ENCODE measurements at places on chromosomes 2 and 18.
A peak's percentile ranks its signal among the peaks of the same experiment; 100 is the strongest.

DNA sequence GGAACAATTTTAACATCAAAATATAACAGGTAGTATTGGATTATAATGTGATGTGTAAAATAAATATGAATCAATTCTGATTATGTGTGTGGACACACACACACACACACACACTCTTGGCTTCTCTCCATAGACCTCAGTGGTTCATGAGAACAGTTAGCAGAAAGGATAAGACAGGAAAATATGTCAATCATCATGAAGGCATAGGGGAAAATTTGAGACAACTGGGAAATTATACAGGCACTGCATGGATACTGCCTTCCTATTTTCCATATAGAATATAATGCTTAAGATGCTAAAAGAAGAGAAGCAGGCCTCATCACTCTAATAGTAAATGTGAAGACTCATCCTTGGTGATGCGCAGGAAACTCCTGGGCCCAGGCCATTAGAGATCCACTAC, 884.5 kb downstream of the SUCLG1 start:
- no peak for DNase-seq

GRCh38 chr2:8628866-8629209, 53.0 kb upstream of the ID2 start:
- DNase-seq, result no peak

DNA sequence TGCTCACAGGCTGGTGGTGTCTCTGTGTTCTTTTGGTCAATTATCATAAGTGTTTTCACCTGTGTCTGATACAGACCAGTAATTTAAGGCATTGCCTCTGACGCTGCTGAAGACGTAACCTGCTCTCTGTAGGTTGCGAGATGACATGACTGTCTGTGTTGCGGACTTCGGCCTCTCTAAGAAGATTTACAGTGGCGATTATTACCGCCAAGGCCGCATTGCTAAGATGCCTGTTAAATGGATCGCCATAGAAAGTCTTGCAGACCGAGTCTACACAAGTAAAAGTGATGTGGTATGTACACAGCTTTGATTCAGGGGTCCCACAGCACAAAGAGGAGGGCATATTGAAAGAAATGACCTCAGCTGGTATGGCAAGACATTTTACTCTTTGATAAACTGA, 33.8 kb upstream of the TMEM87B start:
- no peak for DNase-seq

DNA sequence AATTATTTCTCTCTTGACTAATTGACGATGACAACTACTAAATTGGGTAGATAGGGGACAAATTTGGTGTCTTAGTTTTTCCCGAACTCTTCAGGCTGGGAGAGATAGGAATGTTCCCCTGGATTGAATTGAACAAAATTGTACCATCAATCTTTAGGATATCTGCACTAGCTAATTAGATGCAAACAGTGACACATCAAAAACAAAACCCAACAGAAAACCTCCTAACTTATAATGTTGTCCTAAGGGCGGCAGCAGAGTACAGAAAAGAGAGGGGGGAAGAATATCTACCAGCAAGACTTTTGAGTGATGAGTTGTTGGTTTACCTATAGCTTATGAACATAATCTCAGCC, 342.9 kb downstream of the INSIG2 start:
- no peak for DNase-seq

- DNase-seq, result no peak
Observed at GRCh38 chr2:41999592-42000281, 48.1 kb upstream of the PKDCC start.

- DNase-seq, result no peak
Observed at GRCh38 chr2:220887876-220888275, 684.2 kb downstream of the EPHA4 start.

DNA sequence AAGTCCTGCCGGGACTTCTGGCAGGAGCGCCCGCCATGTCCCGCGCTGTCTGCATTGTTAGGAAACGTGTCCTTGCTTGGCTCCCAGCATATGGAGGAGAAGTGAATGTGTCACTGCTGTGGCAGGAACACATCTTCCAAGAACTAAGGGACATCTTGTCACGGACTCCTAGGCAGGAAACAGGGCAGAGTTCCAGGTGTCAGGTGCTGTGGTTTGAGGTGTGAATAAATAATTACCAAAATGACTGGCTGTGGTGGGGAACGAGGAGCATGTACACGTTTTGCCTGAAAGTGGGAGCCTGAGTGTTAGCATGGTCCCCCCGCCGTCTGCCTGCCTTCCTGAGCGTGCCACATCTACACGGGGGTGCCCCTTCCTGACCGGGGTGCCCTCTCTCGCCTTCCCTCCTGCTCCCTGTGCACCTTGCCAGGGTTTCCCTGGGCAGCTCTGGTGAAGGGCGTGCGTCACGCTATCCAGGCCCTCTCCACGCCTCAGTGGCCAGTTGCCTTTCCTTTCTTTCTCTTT, 237.5 kb downstream of the LDLRAD4 start:
- DNase-seq, result no peak

DNA sequence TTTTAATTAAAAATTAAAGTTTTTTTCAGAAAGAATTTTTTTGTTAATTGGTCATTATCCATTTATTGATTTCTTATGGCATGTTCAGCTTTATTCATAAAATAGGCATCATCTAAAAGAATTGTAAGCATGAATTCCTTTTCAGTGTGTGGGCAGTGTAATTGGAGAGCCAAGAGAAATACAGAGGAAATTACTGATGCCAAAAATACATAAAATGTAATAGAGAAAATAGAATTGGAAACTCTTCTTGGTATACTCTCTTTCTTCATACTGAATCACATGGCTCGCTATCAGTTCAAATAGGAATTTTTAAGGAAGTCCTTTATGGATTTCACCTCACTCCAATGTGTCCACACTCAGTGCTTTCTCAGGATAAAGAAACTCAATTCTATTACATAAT, 663.6 kb upstream of the NRXN1 start:
- DNase-seq, result no peak

- no peak for DNase-seq
Observed at GRCh38 chr2:65708086-65708485, 275.7 kb upstream of the SPRED2 start.

- DNase-seq, result no peak
Observed at GRCh38 chr18:35444636-35445035, 53.1 kb downstream of the INO80C start.

- DNase-seq, result peak; percentile 12
Observed at GRCh38 chr2:80365762-80366161, 61.2 kb upstream of the LRRTM1 start.

GRCh38 chr2:238525990-238526389, 99.3 kb downstream of the ASB1 start:
- DNase-seq, result peak; percentile 60

GRCh38 chr2:47096451-47096850, 58.7 kb downstream of the STPG4 start:
- DNase-seq, result no peak

DNA sequence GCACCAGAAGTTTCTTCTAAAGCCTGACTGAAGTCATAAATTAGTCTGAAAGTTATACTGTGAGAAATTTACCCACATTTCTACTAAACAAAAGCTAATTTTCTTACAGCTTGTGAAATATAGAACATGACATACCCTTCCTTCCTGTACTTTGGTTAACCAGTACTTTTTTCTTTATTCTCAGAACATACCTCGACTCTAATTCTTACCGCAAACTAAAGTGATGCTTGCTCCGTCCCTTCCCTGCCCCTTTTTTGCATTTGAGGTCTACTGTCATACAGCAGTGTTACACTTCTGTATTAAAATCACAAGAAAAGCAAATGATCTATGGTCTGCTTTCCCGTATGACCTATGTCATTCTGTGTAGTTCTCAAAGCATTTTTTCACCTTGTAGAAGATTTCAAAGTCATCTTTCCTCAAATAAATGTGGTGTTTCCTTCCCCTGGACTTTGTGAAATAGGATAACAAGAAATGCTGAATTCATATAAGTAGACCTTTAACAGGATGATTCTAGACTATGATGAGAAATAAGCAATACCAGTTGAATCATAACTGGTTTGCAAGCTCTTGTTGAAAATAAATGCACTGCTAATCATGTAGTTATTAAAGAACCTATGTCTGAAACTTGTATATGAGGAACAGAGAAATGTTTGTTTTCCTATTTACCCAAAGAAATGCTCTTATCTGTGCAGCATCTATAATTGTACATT, 30.4 kb downstream of the CYTIP start:
- peak; percentile 57 for DNase-seq

GRCh38 chr18:11807233-11807632, 44.0 kb upstream of the CHMP1B start:
- DNase-seq, result no peak

DNA sequence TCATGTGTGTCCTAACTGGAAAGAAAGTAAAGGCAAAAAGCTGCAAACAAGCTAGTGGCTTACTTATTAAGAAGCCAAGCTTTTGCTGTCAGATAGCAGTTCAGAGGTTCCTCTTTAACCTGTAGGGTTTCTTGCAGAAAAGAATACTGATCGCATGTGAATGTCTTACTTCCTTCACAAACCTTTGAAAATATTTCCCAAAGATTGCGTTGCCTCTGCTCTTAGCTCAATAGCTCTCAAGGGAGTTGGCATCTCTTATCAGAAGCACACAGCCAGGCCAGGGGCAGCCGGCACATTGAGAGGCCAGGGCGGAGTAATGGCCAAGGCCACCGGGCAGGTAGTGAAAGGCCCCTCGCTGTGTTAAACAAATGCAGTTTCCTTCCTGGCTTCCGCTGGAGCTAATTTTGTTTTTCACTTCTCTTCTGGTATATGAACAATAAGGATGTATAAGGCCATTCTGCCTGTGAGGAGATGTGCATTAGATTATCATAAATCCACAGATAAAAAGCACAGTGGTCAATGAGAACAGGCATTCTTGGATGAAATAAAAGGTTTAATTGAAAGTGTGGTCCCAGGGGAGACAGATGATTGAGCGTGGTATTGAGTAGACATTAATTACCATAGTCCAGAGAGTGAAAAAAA, 542.4 kb upstream of the NRP2 start:
- peak; percentile 82 for DNase-seq

- DNase-seq, result no peak
Observed at GRCh38 chr2:140759426-140760156, 1371.2 kb downstream of the LRP1B start.

GRCh38 chr18:51266773-51267172, 69.3 kb upstream of the MEX3C start:
- peak; percentile 10 for DNase-seq

DNA sequence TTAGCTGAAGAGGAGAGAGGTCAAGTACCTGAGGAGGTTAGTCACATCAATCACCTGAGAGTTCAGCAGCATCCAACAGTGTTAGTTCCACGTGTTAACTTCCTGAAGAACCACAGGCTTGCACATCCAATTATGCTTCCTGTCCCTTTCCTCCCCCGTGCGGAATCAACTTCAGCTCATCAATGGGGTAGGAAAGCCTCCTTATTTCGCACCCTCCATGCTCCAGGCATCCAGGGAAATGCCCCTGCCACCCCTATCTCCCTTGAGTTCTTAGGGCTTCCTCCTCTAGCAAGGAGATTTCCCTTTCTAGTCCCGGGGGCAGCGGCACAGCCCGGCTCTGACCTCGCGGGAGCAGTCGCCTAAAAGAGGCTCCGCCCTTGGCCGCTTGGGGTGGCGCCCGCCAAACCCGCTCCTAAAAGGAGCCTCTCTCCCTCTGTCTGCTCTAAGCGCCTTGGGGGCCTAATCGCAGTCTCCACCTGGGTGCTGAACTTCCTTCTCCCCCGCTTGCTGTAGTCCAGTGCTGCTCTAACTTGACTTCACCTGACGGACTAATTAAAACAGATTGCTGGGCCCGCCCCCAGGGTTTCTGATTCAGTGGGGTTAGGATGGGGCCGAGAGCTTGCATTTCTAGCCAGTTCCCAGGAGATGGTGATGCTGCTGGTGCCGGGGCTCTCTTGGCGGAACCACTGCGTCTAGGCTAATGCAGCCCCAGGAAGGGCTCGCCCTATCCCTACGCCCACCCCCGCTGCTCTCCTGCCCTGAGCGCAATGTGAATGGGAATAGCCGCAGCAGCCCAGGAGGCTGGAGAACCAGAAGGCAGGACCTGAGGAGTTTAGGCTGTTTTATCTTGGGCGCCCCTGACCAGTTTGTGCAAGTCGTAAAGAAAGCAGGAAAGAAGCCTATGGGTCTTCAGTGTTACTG, 3.4 kb upstream of the TET3 start:
- DNase-seq, result peak; percentile 88

GRCh38 chr2:62216113-62216512, 20.2 kb downstream of the B3GNT2 start:
- DNase-seq, result no peak

DNA sequence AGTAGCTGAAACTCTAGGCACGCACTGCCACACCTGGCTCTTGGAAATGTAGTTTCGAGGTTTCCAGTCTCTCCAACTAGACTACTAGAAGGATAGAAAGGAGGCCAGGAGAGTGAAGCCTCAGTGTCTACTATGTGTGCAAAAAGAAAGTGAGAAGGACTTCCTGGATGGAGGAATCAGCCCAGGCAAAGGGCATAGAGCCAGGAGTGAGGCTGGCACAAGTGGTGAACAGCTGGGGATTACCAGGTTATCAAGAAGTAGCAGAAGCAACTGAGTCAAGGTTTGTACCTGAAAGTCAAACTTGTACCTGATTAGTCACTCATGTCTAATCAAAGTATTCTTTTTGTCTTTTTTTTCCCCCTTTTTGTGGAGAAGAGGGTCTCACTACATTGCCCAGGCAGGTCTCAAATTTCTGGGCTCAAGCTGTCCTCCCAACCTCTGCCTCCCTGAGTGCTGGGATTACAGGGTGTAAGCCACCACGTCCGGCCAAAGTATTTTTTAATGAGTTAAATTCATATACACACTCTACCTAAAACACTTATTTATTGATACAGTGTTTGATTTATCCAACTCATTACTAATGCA, 8.7 kb upstream of the FZD5 start:
- DNase-seq, result no peak

GRCh38 chr2:230891064-230891463, 26.3 kb downstream of the ITM2C start:
- no peak for DNase-seq

- DNase-seq, result no peak
Observed at GRCh38 chr2:22442051-22442450, 942.9 kb upstream of the KLHL29 start.

- DNase-seq, result no peak
Observed at GRCh38 chr2:195124391-195125079, 532.5 kb upstream of the SLC39A10 start.

GRCh38 chr2:68566362-68566761, 77.0 kb upstream of the PROKR1 start:
- DNase-seq, result no peak

- DNase-seq, result no peak
Observed at GRCh38 chr18:26734760-26735159, 130.7 kb downstream of the AQP4 start.

- peak; percentile 60 for DNase-seq
Observed at GRCh38 chr2:37671816-37672103, 318 bp upstream of the CDC42EP3 start.

GRCh38 chr2:207423886-207424285, 105.9 kb upstream of the CREB1 start:
- peak; percentile 93 for DNase-seq
